ENCODE measurements at places on chromosomes 7 and 10.

- no peak for DNase-seq
These were observed 391.7 kb upstream of the KLF6 start for GRCh38 chr10:4176500-4177281.

- no peak for DNase-seq
These were observed 10.4 kb downstream of the UNC5B start for GRCh38 chr10:71222601-71223346.

GRCh38 chr10:122298206-122298597 lies 27.1 kb downstream of the BTBD16 start:
- DNase-seq: no peak

- no peak for DNase-seq
These were observed 3.4 kb upstream of the FAM24B start for GRCh38 chr10:122882766-122883165.

DNA sequence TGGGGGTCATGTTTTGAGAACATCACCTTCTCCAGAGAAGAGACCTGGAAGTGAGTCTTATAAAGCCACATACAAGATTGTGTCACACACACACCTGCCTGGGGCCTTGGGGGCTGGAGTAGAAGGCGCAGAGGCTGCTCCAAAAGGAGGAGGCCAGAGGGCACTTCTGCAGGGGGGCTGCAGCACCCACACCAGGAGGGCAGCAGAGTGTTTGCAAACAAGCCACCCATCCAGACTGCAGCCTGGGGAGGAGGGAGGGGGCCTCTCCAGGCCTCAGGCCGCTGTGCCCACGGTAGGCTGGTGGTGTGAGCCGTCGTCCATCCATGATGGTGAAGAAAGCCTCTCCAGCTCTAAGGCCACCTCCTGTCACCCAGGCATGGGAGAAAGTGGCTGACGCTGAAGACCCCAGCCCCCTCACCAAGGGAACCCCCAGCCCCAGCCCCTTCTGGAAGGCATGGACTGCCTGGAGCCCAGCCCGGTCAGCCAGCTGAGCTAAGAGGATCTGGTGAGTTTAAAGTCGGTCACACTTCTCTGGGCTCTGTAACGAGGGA lies 77.5 kb downstream of the FOXL3 start:
- no peak for DNase-seq

- DNase-seq: no peak
These were observed 2.6 kb upstream of the PCBD1 start for GRCh38 chr10:70890917-70891431.

GRCh38 chr7:43328785-43329380 lies 216.4 kb downstream of the HECW1 start:
- DNase-seq: no peak

- DNase-seq: no peak
These were observed 16.0 kb downstream of the RASGEF1A start for GRCh38 chr10:43250615-43251418.

GRCh38 chr10:69817078-69817581 lies 15.4 kb downstream of the COL13A1 start:
- DNase-seq: no peak

DNA sequence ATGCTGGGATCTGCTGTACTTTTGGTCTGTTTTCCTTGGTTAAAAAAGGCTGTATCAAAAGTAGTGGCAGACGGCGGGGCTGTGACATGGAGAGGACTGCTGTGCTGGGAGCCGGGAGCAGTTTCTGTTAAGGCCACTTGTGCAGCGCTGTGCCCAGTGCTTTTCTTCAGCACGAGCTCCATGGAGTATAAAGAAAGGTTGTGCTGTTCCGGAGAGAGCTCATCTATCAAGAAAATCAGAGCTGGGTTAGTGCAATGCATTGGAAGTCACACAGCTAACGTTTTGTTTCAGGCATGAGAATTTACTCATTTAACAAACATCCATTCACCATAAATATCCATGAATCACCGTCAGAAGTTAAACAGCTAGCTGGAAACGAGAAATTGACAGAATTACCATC lies 62.0 kb downstream of the KIAA1549 start:
- DNase-seq: no peak

DNA sequence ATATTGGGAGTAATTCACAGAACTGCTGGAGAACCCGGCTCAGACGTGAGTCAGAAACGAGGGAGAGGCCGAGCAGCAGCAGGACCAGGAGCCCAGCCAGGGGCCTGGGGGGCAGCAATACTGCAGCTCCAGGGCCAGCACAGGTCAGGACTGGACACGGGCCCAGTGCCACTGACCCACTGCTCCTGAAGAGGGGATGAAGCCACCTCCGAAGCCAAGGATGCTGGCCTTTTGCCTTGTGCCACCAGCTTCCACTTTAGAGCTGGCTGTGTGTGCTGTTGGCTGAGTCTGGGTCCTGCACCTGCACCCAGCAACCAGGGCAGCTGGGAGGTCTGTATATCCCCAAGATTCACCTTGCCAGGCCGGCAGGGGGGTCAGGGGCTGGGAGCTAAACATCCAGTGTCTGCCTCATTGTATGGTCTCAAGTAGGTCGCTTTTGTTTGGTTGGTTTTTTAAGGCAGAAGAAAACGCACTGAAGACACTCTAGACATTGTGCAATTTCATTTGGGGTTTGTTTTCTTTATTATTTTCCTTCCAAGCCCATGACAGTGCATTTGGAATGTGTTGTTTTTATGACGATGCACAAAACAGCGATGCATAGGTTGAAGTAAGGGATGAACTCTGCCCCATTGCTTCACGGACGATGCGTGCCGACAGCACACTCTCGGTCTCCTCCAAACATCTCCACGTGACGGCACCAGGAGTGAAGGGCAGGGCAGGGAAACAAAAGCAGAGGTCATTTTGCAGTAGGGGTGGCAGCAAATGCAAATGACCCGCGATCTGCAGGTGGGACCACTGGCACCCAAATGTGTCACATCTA lies 27.7 kb upstream of the INSIG1 start:
- no peak for DNase-seq
